ENCODE measurements at places on chromosomes 13 and 19. TPM values are rescaled to one million over a fixed set of nuclear protein-coding genes. Genes with fewer than 3 reads are reported as not detected.

Gene ACTMAP
- total RNA-seq, result 15.8 TPM

- no peaks in the 10 kb centered on the region for H3K4me1 ChIP-seq
- H3K27me3 ChIP-seq, result no peaks in the 10 kb centered on the region
- no peak overlapping the region for H3K27ac ChIP-seq
- no peak for DNase-seq
- no peak overlapping the region for H3K4me3 ChIP-seq
Observed at GRCh38 chr19:28406966-28407365, 806.0 kb downstream of the UQCRFS1 start.

GRCh38 chr13:73913079-73913740 is 221.0 kb downstream of the KLF12 start:
- no peak overlapping the region for H3K27ac ChIP-seq
- H3K4me1 ChIP-seq, result peaks cover 35% of the 10 kb centered on the region
- H3K36me3 ChIP-seq, result no peaks in the 10 kb centered on the region
- no peak for DNase-seq
- no peaks in the 10 kb centered on the region for H3K27me3 ChIP-seq

Gene RNF225
- total RNA-seq, result 0.21 TPM

Gene GRIK5
- total RNA-seq, result 0.73 TPM

- peaks cover 1% of the 10 kb centered on the region for H3K36me3 ChIP-seq
- H3K27me3 ChIP-seq, result no peaks in the 10 kb centered on the region
- no peak overlapping the region for H3K27ac ChIP-seq
- H3K4me1 ChIP-seq, result peaks cover 14% of the 10 kb centered on the region
Observed at GRCh38 chr13:75687150-75687763, 51.1 kb downstream of the LMO7 start.

GRCh38 chr13:97567510-97568243 is 133.7 kb downstream of the RAP2A start:
- H3K36me3 ChIP-seq, result no peaks in the 10 kb centered on the region
- H3K4me3 ChIP-seq, result no peak overlapping the region
- no peak for DNase-seq
- H3K27ac ChIP-seq, result no peak overlapping the region

GRCh38 chr13:20415306-20415679 is 110.4 kb downstream of the CRYL1 start:
- no peaks in the 10 kb centered on the region for H3K27me3 ChIP-seq
- H3K27ac ChIP-seq, result no peak overlapping the region
- no peak overlapping the region for H3K4me3 ChIP-seq
- DNase-seq, result no peak

- H3K4me1 ChIP-seq, result peaks cover 5% of the 10 kb centered on the region
- DNase-seq, result no peak
- H3K36me3 ChIP-seq, result no peaks in the 10 kb centered on the region
- H3K4me3 ChIP-seq, result no peak overlapping the region
Observed at GRCh38 chr13:41582027-41582463, 124.7 kb downstream of the RGCC start.

- DNase-seq, result peak; percentile 32
- H3K27me3 ChIP-seq, result no peaks in the 10 kb centered on the region
- H3K36me3 ChIP-seq, result peaks cover 5% of the 10 kb centered on the region
- peaks cover 20% of the 10 kb centered on the region for H3K4me1 ChIP-seq
Observed at GRCh38 chr13:80399340-80400163, 58.6 kb upstream of the SPRY2 start.

DNA sequence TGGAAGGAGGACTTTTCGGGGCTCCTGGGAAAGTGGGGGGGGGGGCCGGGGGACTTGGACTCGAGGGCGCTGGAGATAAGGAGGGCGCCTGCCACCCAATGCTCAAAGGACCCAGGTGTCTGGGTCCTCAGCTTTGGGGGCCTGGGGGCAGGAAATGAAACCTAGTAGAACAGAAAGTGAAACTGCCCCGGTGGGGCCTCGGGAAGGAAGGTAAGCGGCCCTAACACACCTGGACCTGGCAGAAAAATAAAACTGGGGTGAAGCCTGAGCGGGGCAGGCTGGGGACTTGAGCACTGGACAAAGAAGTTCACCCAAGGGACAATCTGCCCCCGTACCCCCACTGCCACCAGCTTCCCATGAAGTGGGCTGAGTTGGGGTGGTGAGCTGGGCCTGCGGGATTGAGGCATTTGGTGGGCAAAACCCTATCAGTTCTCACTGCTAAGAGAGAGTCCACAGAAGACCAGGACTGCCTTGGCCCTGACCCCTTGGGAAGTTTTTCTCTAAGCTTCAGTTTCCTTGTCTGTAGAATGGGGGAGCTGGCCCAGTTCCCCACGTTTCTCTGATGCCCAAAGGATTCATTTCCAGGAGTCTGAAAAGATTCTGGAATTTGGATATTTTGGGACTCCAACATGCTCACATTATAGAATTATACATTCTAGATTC is 2.3 kb downstream of the PRKD2 start:
- H3K4me3 ChIP-seq, result peak overlapping the region; percentile 93
- DNase-seq, result peak; percentile 81
- H3K4me1 ChIP-seq, result peaks cover 32% of the 10 kb centered on the region
- no peaks in the 10 kb centered on the region for H3K27me3 ChIP-seq
- peak overlapping the region; percentile 95 for H3K27ac ChIP-seq

- H3K4me3 ChIP-seq, result peak overlapping the region; percentile 97
- peaks cover 30% of the 10 kb centered on the region for H3K36me3 ChIP-seq
- peaks cover 32% of the 10 kb centered on the region for H3K4me1 ChIP-seq
- peak; percentile 53 for DNase-seq
- H3K27me3 ChIP-seq, result no peaks in the 10 kb centered on the region
- peak overlapping the region; percentile 97 for H3K27ac ChIP-seq
Observed at GRCh38 chr19:38850976-38851621, 1.3 kb upstream of the HNRNPL start.
